Type B pancreatic cell (in vitro differentiated cells): ENCODE measurements at places on chromosomes 5 and 9. TPM values are rescaled to one million over a fixed set of nuclear protein-coding genes. Genes with fewer than 3 reads are reported as not detected.
A peak's percentile ranks its signal among the peaks of the same experiment; 100 is the strongest.

The SMC2 gene
- total RNA-seq, result 19.1 and 40.5 TPM in 2 replicates

The PTGER4 gene
- total RNA-seq, result 8.0 and 12.0 TPM in 2 replicates

The IDNK gene
- total RNA-seq, result 4.4 TPM in 2 replicates

The ARL10 gene
- 12.4 and 23.4 TPM in 2 replicates for total RNA-seq

The SHISAL2B gene
- 0.63 TPM in 1 of 2 replicates, not detected in the other for total RNA-seq

The CCNI2 gene
- 0.76 and 1.4 TPM in 2 replicates for total RNA-seq

GRCh38 chr5:135977375-135977928 is 22.7 kb upstream of the LECT2 start:
- peaks cover 53% of the 10 kb centered on the region for H3K27me3 ChIP-seq
- no peak for DNase-seq
- H3K4me3 ChIP-seq, result no peak overlapping the region
- no peaks in the 10 kb centered on the region for H3K36me3 ChIP-seq
- H3K27ac ChIP-seq, result no peak overlapping the region

- no peak overlapping the region for H3K27ac ChIP-seq
- H3K27me3 ChIP-seq, result peaks cover 10% of the 10 kb centered on the region
- H3K4me1 ChIP-seq, result no peaks in the 10 kb centered on the region
- H3K36me3 ChIP-seq, result no peaks in the 10 kb centered on the region
- H3K4me3 ChIP-seq, result no peak overlapping the region
Measured at GRCh38 chr9:109600142-109600541, 102.0 kb upstream of the PTPN3 start.

GRCh38 chr5:177403102-177403791 is 2.8 kb upstream of the PFN3 start:
- no peak for DNase-seq
- peak overlapping the region; percentile 91 for H3K4me3 ChIP-seq
- peaks cover 61% of the 10 kb centered on the region for H3K27me3 ChIP-seq

GRCh38 chr5:172075656-172076055 is 69.2 kb upstream of the FBXW11 start:
- H3K4me1 ChIP-seq, result peaks cover 23% of the 10 kb centered on the region
- DNase-seq, result no peak
- H3K27me3 ChIP-seq, result no peaks in the 10 kb centered on the region
- no peak overlapping the region for H3K27ac ChIP-seq
- H3K4me3 ChIP-seq, result no peak overlapping the region

- H3K36me3 ChIP-seq, result no peaks in the 10 kb centered on the region
- H3K27ac ChIP-seq, result no peak overlapping the region
- no peaks in the 10 kb centered on the region for H3K27me3 ChIP-seq
- DNase-seq, result no peak
Measured at GRCh38 chr5:166370928-166371690, 1920.3 kb upstream of the WWC1 start.

GRCh38 chr9:135507104-135508035 is 6.9 kb downstream of the MRPS2 start:
- no peak overlapping the region for H3K4me3 ChIP-seq
- peaks cover 8% of the 10 kb centered on the region for H3K4me1 ChIP-seq
- H3K27me3 ChIP-seq, result peaks cover 1% of the 10 kb centered on the region

DNA sequence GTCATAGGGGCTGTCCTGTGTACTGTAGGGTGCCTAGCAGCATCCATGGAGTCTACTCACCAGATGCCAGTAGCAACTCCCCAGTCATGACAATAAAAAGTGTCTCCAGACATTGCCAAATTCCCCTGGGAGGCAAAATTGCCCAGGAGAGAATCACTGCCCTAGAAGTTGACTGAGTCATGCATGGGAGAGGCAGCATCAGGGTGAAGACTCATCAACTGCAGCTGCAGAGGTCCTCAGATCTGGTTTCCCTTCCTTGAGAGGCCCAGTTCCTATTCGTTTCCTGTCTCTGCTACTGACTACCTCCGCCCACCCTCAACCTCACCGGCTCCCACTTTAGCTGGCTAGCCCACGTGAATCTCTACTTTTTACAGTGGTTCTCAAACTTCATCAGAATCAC is 88.6 kb upstream of the AGXT2 start:
- H3K4me3 ChIP-seq, result no peak overlapping the region
- no peaks in the 10 kb centered on the region for H3K27me3 ChIP-seq
- no peak overlapping the region for H3K27ac ChIP-seq
- no peak for DNase-seq
- no peaks in the 10 kb centered on the region for H3K36me3 ChIP-seq
- H3K4me1 ChIP-seq, result no peaks in the 10 kb centered on the region

GRCh38 chr5:159101685-159102084 is 2.0 kb upstream of the EBF1 start:
- peak overlapping the region; percentile 94 for H3K4me3 ChIP-seq
- H3K27ac ChIP-seq, result no peak overlapping the region
- peaks cover 35% of the 10 kb centered on the region for H3K4me1 ChIP-seq
- no peak for DNase-seq

DNA sequence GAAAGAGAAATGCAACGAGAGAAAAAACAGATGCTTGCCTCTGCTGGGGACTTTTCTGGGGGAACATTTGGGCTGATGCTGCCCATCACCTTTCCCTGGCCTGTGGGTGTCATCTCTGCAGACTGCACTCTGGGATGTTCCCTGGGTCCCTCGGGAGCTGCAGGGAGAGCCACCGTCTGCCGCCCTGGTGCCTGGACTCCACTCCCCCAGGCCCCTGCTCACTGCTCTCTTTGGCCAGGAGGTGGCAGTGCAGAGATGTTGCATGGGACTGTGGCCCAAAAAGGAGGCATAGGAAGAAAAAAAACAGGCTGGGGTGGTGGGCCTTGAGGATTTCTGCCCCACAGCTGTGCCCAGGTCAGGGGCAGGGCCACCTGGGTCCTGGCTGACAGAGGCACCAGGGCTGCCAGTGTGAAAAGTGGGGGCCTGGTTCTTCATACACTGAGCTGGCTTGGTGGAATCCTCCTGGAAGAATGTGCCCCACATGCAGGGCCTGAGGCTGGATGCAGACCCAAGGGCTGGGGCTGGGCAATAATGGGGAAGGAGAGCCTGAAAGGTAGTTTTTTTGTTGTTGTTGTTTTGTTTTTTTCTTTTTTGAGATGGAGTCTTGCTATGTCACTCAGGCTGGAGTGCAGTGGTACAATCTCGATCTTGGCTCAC is 353.6 kb downstream of the SLIT3 start:
- DNase-seq, result no peak
- H3K36me3 ChIP-seq, result no peaks in the 10 kb centered on the region
- H3K4me1 ChIP-seq, result peaks cover 30% of the 10 kb centered on the region
- no peak overlapping the region for H3K27ac ChIP-seq
- peaks cover 28% of the 10 kb centered on the region for H3K27me3 ChIP-seq

- H3K4me1 ChIP-seq, result peaks cover 17% of the 10 kb centered on the region
- H3K4me3 ChIP-seq, result no peak overlapping the region
- no peaks in the 10 kb centered on the region for H3K27me3 ChIP-seq
Measured at GRCh38 chr9:121185178-121185745, 16.4 kb downstream of the RAB14 start.

GRCh38 chr9:118674942-118675341 is 694.3 kb downstream of the BRINP1 start:
- no peak overlapping the region for H3K4me3 ChIP-seq
- H3K36me3 ChIP-seq, result no peaks in the 10 kb centered on the region
- no peaks in the 10 kb centered on the region for H3K4me1 ChIP-seq
- H3K27me3 ChIP-seq, result no peaks in the 10 kb centered on the region

DNA sequence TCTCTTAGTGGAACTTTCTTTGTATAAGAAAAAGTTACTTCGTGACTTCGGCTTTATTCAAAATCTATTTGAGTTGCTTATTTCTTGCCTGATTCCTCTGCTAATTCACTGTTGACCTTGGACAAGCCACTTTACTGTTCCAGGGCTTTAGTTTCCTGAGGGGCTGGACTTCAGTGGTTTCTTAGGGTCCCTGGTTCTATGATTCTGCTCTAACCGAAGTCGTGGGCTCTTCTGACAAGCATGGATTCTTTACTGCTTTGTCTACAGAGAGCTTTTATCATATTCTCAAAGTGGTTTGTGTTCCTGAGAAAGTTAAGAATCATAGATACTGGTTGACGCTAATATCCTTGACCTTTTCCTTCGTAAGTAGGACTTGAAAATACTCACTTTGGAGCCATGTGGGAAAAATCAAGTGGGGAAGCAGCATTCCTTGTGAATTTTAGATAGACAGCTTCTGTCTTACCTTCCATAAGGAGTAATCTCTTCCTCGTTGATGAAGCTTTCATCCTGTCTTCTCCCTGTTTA is 21.1 kb downstream of the EXOSC2 start:
- DNase-seq, result no peak

GRCh38 chr9:93818827-93819472 is 136.2 kb downstream of the BARX1 start:
- H3K4me3 ChIP-seq, result no peak overlapping the region
- peaks cover 11% of the 10 kb centered on the region for H3K4me1 ChIP-seq
- no peaks in the 10 kb centered on the region for H3K36me3 ChIP-seq
- H3K27me3 ChIP-seq, result peaks cover 86% of the 10 kb centered on the region
- peak; percentile 65 for DNase-seq
- H3K27ac ChIP-seq, result no peak overlapping the region

- no peak overlapping the region for H3K27ac ChIP-seq
- DNase-seq, result no peak
- no peaks in the 10 kb centered on the region for H3K4me1 ChIP-seq
- no peak overlapping the region for H3K4me3 ChIP-seq
Measured at GRCh38 chr9:133014696-133015095, 16.1 kb upstream of the GTF3C5 start.

- peaks cover 68% of the 10 kb centered on the region for H3K27me3 ChIP-seq
- H3K27ac ChIP-seq, result peak overlapping the region; percentile 37
- H3K36me3 ChIP-seq, result no peaks in the 10 kb centered on the region
- DNase-seq, result no peak
Measured at GRCh38 chr9:130936285-130937117, 2.5 kb downstream of the FIBCD1 start.

DNA sequence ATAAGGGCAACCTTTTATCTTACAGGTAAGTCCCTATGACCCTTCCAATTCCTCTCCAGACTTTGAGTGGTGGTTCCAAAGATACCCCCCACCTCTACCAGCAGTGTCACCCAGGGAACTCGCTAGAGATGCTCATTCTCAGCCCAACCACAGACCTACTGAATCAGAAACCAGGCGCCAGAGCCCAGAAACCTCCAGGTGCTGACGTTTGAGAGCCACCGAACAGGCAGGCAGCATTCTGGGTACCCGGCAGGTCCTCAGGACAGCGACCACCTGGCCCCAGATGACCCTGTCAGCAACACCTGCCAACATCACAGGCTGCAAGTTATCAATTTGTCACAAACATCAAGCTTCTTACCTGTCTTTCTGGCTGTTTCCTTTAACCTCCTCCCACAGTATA is 19.5 kb downstream of the RAPGEF1 start:
- H3K27me3 ChIP-seq, result no peaks in the 10 kb centered on the region
- no peak for DNase-seq
- no peak overlapping the region for H3K27ac ChIP-seq
